ENCODE measurements at places on chromosomes 3 and 15.

- no peak for DNase-seq
Observed at GRCh38 chr3:113297287-113297686, 85.9 kb downstream of the BOC start.

DNA sequence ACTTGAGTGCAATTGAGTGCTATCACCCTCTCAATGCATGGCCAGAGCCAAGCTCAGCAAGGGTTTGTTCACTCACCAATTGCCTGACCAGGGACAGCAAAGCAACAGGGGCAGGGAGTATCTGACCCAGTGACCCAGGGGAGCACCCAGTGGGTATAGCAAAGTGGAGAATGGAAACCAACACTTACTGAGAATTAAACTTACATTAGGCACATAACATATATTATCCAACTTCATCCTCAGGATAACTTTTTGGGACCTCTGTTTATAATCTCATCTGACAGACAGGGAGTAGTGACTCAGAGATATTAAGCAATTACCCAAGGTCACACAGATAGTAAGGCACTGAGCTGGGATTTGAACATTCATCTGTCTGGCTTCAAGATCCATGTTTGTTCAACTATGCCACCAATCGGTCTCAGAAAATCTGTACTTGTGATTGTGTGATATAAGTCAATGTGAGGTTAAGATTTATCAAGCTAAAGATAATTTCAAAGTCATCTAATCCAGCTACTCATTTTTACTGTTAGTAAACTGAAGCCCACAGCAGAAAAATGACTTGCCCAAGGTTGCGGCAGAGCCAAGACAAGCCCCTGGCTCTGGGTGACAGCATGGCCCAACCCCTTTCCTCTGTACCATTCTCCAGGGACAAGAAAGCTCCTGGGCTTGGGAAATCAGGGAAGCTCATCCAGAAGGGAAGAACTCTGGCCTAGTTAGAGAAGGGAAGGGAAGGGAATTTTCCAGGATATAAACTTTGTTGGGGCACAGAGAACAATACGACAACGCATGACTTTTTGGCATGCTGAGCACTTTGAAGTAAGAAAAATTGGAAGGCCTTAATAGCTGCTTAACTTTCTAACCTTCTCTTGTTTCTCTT, 138.0 kb upstream of the SMAD3 start:
- DNase-seq: no peak

DNA sequence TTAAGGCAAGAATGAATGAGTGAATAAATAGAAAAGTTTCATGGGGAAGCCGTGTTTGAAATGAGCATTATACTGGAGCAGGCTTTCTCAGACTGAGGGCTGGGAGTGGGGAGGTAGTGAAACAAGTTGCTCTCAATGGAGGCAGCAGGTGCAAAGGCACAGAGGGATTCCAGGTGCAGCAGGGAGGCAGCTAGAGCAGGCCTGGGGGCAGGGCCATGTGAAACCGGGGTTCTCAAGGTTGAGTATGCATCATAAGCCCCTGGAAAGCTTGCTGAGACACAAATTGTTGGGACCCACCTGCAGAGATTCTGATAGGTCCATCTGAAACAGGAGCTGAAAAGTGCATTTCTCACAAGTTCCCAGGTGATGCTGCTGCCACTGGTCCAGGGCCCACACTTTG, 45.3 kb downstream of the BFSP2 start:
- no peak for DNase-seq

GRCh38 chr3:30437171-30437601, 169.2 kb upstream of the TGFBR2 start:
- DNase-seq: no peak

- no peak for DNase-seq
Observed at GRCh38 chr3:134340362-134340981, 33.8 kb downstream of the AMOTL2 start.

All from activated naive CD8-positive, alpha-beta T cell treated with anti-CD3 and anti-CD28 coated beads for 36 hours (primary cell).